ENCODE measurements at places on chromosomes 16 and 17.
A peak's percentile ranks its signal among the peaks of the same experiment; 100 is the strongest.

DNA sequence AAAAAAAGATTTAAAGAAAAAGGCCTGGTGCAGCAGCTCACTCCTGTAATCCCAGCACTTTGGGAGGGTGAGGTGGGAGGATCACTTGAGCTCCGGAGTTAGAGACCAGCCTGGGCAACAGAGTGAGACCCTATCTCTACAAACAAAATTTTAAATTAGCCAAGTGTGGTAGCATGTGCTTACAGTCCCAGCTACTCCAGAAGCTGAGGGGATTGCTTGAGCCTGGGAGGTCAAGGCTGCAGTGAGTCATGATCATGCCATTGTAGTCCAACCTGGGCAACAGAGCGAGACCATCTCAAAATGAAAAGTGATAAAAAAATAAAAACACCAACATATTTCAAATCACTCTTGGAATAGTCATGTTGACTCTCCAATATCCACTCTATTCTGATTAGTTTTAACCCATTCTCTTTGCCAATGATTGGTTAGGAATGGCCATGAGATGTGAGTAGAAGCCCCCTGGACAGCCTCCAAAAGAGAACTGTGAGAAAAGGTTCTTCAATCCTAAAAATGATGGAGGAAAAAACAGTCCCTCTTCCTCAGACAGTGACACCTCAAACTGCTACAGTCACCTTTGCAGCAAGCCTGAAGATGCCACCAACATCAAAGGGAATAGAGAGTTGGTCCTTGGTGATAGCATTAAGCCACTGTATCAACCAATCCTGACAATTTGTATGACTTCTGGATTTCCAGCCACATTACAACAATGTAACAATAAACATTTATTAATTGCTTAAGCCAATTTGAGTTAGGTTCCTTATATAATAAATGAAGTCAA is 2.9 kb upstream of the KANSL1 start:
- DNase-seq = no peak

- no peak for DNase-seq
Observed at GRCh38 chr16:80608946-80609345, 68.2 kb downstream of the DYNLRB2 start.

DNA sequence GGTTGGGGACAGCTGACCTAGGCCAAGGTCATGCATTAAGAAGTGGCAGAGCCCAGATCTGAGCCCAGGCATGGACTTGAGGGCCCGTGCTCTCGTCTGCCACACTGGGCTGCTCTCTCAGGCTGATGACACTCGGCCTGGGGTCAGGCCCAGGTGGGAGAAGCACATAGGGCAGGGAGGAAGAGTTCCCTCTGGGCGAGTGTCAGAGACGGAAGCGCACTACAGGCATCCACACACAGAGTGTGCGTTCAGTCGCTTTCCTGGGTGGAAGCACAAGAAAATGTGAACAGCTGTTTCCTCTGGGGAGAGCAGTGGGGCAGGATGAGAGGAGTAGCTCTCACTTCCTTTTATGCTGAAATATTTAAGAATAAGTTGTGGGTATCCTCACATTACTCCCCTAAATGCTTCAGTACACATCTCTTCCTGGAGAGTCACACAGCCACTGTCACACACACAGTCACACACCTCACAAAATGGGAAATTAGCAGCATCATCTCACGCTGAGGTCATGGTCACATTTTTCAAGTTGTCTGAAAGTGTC is 59.7 kb downstream of the B9D1 start:
- DNase-seq = no peak

DNA sequence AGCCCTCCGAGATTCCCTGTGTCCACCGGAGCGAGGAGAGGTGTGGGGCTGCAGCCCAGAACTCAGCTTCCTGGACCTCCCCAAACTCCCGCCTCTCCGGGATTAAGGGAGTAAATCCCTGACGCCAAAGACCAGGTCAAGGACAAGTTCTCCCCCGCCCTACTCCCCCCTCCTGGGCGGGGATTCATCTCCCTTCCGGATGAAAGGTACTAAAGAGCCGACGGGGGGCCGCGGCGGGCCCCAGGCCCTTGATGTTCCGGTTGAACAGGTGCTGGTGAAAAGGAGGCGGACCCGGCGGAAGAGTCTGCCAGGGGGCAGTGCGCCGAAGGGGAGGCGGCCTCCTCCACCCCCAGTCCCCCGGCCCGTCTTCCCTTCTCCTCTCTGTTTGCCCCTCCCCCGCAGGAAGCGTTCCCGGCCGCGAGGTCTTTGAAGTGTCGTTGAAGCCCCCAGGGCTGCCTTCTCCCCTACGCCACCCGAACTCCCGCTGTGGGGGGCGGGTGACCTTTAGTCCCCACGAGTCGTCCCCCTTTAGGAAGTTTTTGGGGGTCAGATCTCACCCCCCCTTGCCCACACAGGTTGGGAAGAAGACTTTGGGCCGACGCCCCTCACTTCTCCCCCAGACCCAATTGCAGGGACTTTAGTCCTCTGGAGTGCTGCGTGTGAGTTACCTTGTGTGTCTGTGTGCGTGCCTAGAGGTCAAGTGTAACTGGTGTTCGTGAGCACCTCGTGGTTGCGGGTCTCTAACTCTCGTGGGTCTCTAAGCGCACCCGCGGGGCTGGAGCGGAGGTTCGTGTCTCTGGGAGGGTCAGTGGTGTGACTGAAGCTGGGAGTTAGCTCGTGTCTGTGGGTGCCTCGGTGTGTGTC is 1.1 kb upstream of the MLLT6 start:
- DNase-seq = no peak

DNA sequence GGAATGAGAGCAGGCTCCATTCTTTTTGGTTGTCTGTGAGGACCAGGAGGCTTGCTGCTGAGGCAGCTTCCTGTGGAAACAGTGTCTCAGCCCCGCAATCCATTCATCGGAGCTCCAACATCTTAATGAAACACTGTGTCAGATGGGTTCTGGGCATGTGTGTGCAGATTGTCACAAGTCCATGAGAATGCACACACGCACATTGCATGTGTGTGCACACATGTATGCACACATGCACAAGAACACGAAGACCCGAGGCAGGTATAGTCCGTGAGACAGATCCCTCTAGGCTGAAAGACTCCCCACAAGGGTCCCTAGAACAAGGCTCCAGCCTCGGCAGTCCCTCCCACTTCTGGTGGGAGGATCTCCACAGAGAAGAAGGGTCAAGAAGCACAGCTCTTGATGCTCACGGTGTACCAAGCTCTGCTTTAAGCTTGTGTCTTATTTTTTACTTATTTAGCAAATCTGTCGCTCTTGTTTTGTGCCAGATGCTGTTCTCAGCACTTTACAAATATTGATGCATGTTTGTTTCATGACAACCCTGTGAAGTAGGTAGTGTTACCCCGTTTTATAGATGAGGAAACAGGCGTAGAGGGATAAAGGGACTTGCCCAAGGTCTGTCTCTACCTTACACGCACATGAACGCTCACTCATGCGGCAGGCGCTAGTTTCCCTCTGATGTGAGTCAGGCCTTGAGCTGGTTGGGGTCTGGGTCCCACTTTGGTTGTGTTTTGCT is 213.1 kb downstream of the SEC14L1 start:
- DNase-seq = no peak

DNA sequence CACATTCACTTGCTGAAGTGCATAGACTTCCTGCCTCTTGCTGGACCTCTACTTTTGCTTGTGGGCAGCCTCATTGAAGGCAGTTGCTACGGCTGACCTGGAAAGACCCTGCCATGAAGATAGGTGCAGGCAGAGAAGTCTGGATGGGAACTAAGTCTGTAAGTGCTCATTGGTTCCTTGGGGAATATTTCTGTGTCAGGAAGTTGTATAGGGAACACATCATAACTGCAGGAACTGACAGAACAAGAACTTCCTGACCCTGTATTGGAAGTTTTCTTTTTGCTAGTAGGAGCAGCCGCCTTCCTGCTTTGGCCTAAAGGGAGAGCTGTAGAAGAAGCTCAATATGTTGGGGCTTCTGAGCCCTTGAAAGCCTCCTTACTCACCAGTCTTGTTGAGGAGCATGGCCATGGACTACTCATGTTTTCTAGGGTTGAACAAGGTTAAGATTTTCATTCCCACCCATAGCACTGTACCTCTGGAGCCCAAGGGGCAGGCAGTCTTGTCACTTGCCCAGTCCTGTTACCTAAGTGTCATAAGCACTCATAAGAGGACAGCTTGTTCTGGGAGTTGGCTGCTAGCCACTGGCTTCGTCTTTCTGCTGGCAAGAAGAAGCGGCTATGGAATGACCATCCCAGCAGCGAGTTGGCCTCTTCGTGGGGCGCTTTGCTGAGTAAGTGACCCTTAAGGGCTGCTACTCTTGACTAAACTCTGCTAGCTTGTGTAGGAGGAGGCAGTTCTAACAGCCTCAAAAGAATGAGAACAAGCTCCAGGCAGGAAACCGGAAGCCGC is 7.2 kb downstream of the UBFD1 start:
- no peak for DNase-seq

DNA sequence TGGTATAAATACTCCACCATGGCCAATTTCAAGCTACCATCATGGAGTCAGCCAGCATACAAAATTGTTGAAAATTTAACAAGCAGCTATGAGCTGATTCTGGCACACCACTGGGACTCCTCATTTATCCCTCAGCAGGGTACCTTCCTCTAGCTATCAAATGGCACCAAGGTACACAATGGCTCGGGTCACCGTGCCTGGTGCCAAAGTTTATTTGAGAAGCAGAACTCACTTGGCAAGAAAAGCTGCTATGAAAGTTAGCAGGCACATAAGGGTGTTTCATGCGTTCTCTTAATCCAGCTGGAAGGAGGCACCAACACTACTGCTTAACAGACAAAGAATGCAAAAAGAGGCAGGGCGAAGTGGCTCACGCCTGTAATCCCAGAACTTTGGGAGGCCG is 51.6 kb downstream of the IKZF3 start:
- DNase-seq = no peak

- DNase-seq = no peak
Observed at GRCh38 chr17:17414341-17414805, 62.4 kb upstream of the MED9 start.

DNA sequence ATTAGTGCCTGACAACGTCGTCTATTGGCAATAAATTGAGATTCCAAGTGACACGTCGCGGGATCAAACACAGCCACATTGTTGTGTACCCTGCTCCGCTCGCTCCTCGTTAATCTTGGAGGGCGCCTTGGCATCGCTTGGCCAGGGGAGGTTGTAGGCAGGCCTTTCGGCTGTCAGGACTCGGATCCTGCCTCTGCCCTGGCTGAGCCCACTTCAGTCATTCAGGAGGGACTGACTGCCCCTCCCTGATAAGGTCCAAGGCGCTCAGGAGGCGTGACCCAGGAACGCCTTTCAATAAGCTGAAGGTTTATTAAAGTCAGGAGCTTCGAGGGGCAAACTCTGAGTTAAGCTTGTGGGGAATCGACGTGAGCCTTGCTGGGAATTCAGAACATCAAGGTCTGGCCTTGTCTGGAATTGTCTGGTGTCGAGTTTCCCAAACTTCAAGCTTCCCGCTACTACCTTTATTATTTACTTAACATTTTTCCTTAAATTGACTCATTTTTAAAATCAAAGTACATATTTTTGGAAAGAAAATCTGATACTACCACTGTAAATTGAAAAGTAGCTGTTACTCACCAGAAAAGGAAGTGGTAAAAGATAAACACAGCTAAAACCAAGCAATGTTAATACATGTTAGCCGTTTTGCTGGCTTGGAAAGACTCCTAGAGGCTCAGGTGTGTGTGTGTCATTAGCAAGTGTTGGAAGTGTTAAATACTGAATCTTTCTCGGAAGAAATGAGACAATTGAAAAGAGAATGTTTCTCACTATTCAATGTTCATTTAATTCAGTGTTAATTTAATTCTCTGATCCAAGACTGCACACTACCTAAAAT is 5.3 kb upstream of the IRX3 start:
- DNase-seq = no peak

DNA sequence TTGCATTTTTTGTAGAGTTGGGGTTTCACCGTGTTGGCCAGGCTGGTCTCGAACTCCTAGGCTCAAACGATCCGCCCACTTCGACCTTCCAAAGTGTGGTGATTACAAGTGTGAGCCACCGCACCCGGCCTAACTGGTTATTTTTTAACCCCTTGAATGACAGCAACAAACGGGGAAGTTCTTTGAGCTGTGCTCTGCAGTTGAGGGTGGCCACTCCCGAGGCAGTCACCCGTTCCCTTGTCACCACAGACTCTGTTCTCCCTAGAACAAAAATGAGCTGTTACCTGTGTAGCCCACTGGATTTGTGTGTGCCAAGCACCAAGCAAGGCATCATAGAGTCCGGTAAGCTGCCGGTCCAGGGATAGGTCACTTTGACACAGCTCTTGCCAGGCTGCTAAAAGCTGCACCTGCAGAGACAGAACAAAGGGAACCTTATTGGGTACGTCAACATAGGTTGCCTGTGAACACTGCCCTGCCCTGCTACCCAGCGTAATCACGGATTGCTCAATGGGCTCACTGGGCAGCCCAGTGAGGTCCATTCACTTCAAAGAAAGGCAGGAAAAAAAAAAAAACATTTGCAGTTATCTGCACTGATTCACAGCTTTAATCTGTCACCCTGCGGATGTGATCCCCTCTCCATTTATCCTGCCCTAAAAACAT is 19.6 kb downstream of the COG7 start:
- no peak for DNase-seq

DNA sequence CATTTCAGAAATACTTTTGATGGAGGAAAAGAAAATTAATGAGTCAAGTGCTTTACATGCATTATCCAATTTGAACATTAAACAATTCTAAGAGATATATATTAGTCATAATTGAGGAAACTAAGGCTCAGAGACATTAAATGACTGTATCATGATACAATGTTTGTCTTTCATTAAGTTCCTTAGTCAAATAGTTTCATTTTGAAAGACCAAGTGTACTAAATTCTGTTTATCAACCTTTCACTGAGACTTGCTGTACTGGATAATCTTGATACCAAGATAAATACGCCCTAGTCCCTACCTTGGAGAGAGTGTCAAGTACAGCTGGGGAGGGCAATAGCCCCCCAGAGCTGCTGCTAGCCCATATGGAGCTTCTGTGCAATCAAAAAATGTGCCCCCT is 24.2 kb downstream of the TOM1L2 start:
- no peak for DNase-seq

- DNase-seq = no peak
Observed at GRCh38 chr17:72349491-72349995, 228.7 kb downstream of the SOX9 start.

- peak; percentile 4 for DNase-seq
Observed at GRCh38 chr16:51538707-51539498, 387.8 kb upstream of the SALL1 start.

- no peak for DNase-seq
Observed at GRCh38 chr17:60107526-60108257, 29.0 kb upstream of the HEATR6 start.

- DNase-seq = no peak
Observed at GRCh38 chr17:64110379-64111152, 19.4 kb downstream of the ERN1 start.

GRCh38 chr16:26363581-26363980 is 671.8 kb downstream of the HS3ST4 start:
- DNase-seq = no peak

- no peak for DNase-seq
Observed at GRCh38 chr17:18262111-18262510, 1.6 kb downstream of the MIEF2 start.
